ENCODE measurements at places on chromosomes 3 and 15. TPM values are rescaled to one million over a fixed set of nuclear protein-coding genes. Genes with fewer than 3 reads are reported as not detected.

The SEMA6D gene
- total RNA-seq: 90.6 TPM

The FETUB gene
- not detected for total RNA-seq

The CCDC39 gene
- total RNA-seq: not detected

The GUCA1C gene
- total RNA-seq: not detected

The TIMP4 gene
- not detected for total RNA-seq

The ADAMTS7 gene
- 20.4 TPM for total RNA-seq

The GPR87 gene
- total RNA-seq: not detected

The PP2D1 gene
- not detected for total RNA-seq

The ANKUB1 gene
- not detected for total RNA-seq
